Large intestine (tissue), 12 donors: ENCODE measurements at places on chromosomes 4 and X. TPM values are rescaled to one million over a fixed set of nuclear protein-coding genes. Genes with fewer than 3 reads are reported as not detected.
A peak's percentile ranks its signal among the peaks of the same experiment; 100 is the strongest.

PRAF2 gene
- polyA plus RNA-seq: 14.0 TPM

ARHGAP36 gene
- 0.70 TPM for polyA plus RNA-seq

HTR2C gene
- polyA plus RNA-seq: not detected

- peak; percentile 41 for DNase-seq
- peaks cover 2% of the 10 kb centered on the region for H3K4me1 ChIP-seq
- H3K4me3 ChIP-seq: no peak overlapping the region
- no peak overlapping the region for H3K27ac ChIP-seq
- H3K36me3 ChIP-seq: no peaks in the 10 kb centered on the region
These were observed 35.9 kb downstream of the MAP3K15 start for GRCh38 chrX:19479458-19479857.

DNA sequence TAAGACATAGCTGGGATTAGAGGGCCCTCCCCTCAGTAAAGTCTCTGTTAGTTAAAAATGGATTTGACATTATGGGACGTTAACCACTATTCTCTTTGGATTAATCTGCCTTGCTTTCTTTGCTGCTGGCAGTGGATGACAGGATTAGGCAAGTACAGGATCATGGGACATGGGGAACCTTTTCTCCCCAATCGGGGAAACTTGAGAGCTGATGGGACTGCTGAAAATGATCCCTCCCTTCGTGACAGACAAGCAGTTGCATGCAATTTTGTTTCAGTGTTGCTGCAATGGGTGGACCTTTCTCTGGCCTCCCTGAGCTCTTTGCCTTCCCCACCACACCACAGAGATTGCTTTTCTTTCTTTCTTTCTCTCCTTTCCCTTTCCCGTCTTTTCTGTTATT is 120.2 kb upstream of the BANK1 start:
- no peak overlapping the region for H3K4me3 ChIP-seq
- DNase-seq: no peak
- H3K36me3 ChIP-seq: no peaks in the 10 kb centered on the region
- H3K27ac ChIP-seq: no peak overlapping the region
- H3K4me1 ChIP-seq: no peaks in the 10 kb centered on the region
- H3K27me3 ChIP-seq: no peaks in the 10 kb centered on the region

POLN gene
- polyA plus RNA-seq: 2.3 TPM

CXorf49 gene
- polyA plus RNA-seq: not detected

DNA sequence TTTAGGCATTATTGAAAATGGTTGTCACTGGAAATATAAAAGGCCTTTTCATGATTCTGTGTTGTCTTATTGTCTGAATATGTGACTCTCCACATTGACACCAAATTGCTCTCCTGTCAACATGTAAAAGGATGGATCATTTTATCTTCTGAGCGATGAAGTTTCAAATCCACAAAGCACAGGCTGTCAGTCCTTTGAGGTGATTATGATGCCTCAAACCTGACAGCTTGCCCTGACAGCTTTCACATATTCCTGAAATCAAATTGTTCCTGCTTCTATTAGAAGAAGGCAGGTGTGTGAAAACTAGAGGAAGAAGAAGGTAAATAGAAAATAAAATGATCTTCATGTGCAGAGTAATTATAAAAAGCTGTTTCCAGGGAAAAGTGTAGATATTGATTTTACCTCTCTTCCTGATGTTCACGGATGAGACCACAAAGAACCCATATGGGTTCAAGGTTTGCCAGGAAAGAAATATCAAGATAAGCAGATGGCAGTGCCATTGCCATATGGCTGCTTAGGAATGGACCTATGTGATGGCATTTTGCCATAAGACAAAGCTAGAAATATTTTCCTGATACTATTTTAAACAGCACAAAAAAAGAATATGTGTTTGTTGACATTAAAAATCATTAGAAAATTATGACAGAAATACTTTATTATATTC is 1006.3 kb upstream of the AGA start:
- no peak for DNase-seq
- no peaks in the 10 kb centered on the region for H3K36me3 ChIP-seq
- no peak overlapping the region for H3K27ac ChIP-seq
- H3K4me3 ChIP-seq: no peak overlapping the region
- H3K4me1 ChIP-seq: no peaks in the 10 kb centered on the region

- no peak overlapping the region for H3K27ac ChIP-seq
- peaks cover 43% of the 10 kb centered on the region for H3K36me3 ChIP-seq
- no peak for DNase-seq
- H3K4me1 ChIP-seq: peaks cover 6% of the 10 kb centered on the region
- H3K4me3 ChIP-seq: no peak overlapping the region
- H3K27me3 ChIP-seq: no peaks in the 10 kb centered on the region
These were observed 145.0 kb downstream of the SOWAHB start for GRCh38 chr4:76752861-76753501.

DNA sequence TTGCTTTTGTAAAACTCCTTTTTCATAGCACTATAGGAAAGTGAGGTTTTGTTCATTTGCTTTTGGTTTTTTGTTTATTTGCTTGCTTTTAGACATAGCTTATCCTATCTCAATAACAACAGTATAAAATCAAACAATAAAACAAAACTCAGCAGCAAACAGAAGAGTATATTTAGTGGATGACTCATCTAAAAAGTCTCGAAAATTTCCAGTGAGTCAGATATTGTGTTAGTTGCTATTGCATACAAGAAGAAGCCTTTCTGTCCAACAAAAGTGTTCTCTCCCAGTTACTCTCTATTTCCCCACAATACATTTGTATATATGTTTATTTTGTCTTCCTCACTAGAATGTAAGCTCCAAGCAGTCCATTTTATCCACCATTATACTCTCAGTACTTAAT is 36.0 kb upstream of the NPNT start:
- no peaks in the 10 kb centered on the region for H3K27me3 ChIP-seq
- no peak overlapping the region for H3K27ac ChIP-seq
- no peak overlapping the region for H3K4me3 ChIP-seq
- no peak for DNase-seq
- no peaks in the 10 kb centered on the region for H3K36me3 ChIP-seq

- H3K36me3 ChIP-seq: no peaks in the 10 kb centered on the region
- H3K27me3 ChIP-seq: no peaks in the 10 kb centered on the region
- peaks cover 3% of the 10 kb centered on the region for H3K4me1 ChIP-seq
- H3K4me3 ChIP-seq: peak overlapping the region; percentile 55
- DNase-seq: peak; percentile 6
- no peak overlapping the region for H3K27ac ChIP-seq
These were observed 977 bp downstream of the MAGEE1 start for GRCh38 chrX:76428243-76429130.

DNA sequence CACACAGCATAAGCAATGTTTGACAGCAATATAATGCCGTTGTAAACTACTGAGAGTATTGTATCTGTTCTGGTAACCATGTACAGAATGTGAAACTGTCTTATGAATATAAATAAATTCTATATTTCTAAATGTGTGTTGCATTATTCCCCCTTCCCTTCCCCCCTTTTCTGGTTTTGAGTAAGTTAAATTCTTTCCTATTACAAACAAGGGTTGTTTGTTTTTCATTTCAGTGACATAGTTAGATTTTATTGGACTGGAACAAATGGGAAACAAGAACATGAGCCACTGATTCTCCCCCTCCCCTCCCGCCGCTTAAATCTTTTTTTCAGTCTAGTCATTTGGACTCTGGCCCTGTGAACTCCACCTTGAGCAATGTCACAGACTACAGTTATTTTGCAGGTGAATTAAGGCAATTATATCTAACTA is 69.8 kb downstream of the GPAT3 start:
- DNase-seq: peak; percentile 63
- H3K4me3 ChIP-seq: no peak overlapping the region
- no peaks in the 10 kb centered on the region for H3K36me3 ChIP-seq

DNA sequence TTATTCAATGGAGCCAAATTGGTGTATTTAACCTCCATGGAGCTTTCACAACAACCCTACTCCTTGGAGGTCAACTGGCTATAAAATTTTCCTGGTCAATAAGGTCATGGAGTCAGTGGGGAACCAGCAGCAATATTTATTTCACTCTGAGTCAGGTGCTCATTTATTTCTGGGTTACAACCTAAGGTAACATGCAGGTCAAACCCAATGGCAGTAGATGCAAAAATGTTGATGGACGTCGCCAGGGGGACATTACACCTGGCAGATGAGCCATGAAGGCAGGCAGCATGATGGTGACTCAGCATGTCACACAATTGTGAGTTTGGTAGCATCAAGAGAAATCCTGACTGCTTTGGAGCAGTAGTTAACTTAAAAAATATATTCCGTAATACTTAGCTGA is 514.1 kb downstream of the IL15 start:
- no peak overlapping the region for H3K4me3 ChIP-seq
- H3K36me3 ChIP-seq: no peaks in the 10 kb centered on the region
- no peaks in the 10 kb centered on the region for H3K27me3 ChIP-seq
- no peaks in the 10 kb centered on the region for H3K4me1 ChIP-seq
- no peak overlapping the region for H3K27ac ChIP-seq

DNA sequence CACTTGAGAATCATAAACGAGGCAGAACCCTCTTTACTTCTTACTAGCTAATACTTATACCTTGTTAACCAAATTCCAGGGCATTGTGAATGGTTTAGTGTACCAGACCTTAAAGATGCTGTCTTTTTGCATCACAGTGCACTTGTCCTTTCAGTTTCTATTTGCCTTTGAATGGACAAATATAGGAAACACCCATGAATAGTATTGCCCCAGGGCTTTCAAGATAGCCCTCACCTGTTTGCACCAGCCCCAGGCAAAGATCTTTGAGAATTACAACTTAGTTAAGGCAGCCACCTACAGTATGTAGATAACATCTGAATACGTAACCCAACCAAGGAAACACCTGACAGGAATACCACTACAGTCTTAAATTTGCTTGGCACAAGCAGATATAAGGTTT is 60.8 kb upstream of the CT45A1 start:
- no peak overlapping the region for H3K4me3 ChIP-seq
- H3K4me1 ChIP-seq: no peaks in the 10 kb centered on the region
- no peak for DNase-seq

CLDN22 gene
- polyA plus RNA-seq: not detected

UGT2B7 gene
- 34.4 TPM for polyA plus RNA-seq

DNA sequence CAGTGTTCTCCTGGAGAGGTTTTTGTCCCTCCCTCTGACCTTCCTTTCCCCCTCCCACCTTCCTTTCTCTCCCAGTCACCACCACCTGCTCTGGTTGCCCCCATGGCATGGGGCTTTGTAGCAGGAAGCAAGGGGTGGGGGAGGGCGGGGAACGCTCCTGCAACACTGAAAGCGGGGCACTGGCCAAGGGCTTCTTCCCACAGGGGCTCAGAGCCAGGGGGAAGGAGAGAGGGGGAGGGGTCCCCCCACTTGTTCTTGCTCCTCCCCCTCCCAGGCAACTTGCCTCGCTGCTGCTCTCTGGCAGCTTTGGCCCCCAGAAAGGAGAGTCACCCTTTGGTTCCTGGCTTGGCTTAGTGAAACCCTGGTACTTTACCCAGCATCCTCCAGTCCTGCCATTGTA is 48.4 kb downstream of the BCORL1 start:
- H3K36me3 ChIP-seq: peaks cover 66% of the 10 kb centered on the region
- H3K4me1 ChIP-seq: no peaks in the 10 kb centered on the region
- no peak for DNase-seq
- no peaks in the 10 kb centered on the region for H3K27me3 ChIP-seq
- H3K4me3 ChIP-seq: no peak overlapping the region

DNA sequence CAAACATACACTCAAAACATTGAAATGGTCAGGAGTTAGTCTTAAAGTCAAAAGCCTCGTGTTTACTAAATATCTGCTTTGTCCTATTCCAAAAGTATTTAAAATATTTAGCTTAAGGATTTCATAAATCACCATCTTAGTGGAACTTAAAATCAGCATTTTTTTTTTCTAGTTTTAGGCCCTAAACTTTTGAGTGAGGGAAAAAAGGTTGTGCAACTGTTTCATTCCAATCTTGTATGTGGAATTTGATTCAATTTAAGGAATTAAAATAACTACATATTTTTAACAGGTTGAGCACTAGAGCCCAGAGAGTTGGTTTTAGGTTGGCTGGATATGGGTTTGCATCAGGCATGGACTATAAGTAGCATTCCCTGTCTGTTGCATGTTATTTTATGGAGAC is 35.7 kb upstream of the ANK2 start:
- no peaks in the 10 kb centered on the region for H3K27me3 ChIP-seq
- no peak overlapping the region for H3K4me3 ChIP-seq
- H3K27ac ChIP-seq: no peak overlapping the region
- H3K36me3 ChIP-seq: no peaks in the 10 kb centered on the region
- no peaks in the 10 kb centered on the region for H3K4me1 ChIP-seq
- no peak for DNase-seq

FHIP1A gene
- polyA plus RNA-seq: 5.0 TPM

DNA sequence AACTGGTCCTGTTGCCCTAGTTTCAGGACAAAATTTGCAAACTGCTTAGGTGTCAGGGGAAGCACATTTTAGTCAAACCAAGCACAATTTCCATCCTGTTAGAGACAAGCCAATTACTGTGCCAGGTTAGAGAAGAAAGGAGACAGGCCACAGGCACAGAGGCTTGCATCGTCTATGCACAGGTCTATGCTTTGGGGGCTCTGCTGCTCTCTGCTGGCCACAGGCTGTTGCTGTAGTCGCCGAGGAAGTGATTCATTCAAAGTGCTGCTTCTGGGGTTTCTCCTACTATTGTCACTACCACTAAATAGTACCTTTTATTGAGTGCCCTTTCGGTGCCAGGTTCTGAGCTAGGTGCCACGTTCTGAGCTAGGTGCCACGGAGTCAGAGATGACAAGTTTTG is 45.5 kb downstream of the VGLL1 start:
- H3K36me3 ChIP-seq: no peaks in the 10 kb centered on the region
- no peaks in the 10 kb centered on the region for H3K4me1 ChIP-seq
- no peaks in the 10 kb centered on the region for H3K27me3 ChIP-seq

GRCh38 chr4:174613979-174614378 is 91.7 kb upstream of the HPGD start:
- H3K27me3 ChIP-seq: no peaks in the 10 kb centered on the region
- H3K4me3 ChIP-seq: no peak overlapping the region
- no peak for DNase-seq
- peaks cover 9% of the 10 kb centered on the region for H3K4me1 ChIP-seq

STAP1 gene
- 0.52 TPM for polyA plus RNA-seq

S100G gene
- polyA plus RNA-seq: 18.2 TPM

DNA sequence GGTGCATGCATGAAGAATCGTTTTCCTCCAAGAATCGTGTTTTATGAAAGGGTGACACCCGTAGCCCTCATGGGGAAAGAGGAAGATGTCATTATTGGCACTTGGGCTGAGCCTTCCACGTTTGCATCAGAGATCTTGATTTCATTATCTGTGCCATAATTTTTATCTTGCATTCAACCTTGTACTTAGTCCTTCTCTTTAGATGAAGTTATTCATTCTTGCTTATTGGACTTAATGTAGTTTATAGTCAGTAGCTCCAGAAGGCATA is 66.8 kb downstream of the GAB1 start:
- H3K27ac ChIP-seq: no peak overlapping the region
- no peaks in the 10 kb centered on the region for H3K27me3 ChIP-seq
- H3K4me1 ChIP-seq: no peaks in the 10 kb centered on the region
- DNase-seq: no peak

- no peak overlapping the region for H3K4me3 ChIP-seq
- DNase-seq: no peak
- H3K27me3 ChIP-seq: no peaks in the 10 kb centered on the region
- H3K27ac ChIP-seq: no peak overlapping the region
- H3K36me3 ChIP-seq: no peaks in the 10 kb centered on the region
These were observed 36.5 kb upstream of the TFDP3 start for GRCh38 chrX:133254666-133255065.

DNA sequence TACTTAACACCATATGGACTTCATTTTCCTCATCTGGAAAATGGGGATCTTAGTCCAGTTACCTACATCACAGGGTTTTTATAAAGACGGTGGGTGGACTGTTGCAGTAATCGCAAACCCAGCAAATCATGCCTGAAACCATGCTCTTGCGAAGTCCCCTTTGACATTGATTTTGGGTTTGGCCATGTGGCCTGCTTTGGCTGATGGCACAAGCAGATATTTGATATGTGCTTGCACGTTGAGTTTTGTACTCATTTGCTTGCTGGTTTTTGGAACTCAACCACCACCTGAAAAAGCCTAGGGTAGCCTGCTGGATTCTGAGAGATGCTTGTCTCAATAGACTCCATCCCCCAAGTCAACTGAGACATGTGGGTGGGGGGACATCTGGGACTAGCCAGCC is 14.4 kb upstream of the KLHL2 start:
- no peak overlapping the region for H3K4me3 ChIP-seq
- no peak for DNase-seq
- no peaks in the 10 kb centered on the region for H3K4me1 ChIP-seq
